ENCODE measurements at places on chromosomes 1 and 21.

- DNase-seq = no peak
Measured at GRCh38 chr1:162639718-162640117, 7.5 kb downstream of the DDR2 start.

DNA sequence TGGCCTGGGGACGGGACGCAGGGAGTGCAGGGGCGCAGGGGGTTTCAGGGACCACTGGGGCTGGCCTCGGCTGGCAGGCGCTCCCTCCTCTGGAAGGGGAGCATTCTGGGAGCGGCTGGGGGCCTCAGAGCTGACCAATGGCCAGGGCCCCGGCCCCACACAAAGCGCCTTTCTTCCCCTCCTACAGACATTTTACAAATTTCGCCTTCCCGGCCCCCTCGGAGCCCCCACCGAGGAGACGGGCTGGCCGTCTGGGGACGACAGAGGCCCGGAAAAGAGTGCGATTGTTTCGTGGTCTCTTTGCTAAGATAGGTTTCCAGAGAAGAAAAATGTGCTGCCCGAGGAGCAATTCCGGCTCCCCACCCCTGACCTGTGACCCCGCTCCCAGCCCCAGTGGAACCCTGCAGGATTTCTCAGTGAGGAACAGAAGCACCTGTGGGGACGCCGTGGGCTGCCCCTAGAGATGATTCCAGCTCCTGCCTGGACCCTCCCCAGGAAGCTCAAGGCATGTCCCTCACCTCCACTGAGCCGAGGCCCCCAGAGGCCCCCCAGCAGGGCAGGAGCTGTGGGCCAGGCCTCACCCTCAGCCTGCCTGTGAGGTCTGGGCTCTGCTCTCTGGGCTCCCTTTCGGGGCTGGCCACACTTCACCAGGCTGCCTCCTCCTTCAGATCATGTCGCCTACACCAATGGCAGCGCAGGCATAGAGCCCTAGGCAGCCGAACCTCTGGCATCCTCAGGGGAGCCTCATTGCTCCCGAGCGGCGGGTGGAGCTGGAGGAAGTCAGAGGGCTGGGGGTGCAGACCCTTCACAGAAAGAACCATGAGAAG lies 15.0 kb upstream of the PLEKHG5 start:
- no peak for DNase-seq

GRCh38 chr1:70409136-70409535 lies 1.9 kb upstream of the CTH start:
- DNase-seq = no peak

GRCh38 chr1:207017615-207018559 lies 14.7 kb downstream of the C1orf116 start:
- no peak for DNase-seq

- no peak for DNase-seq
Measured at GRCh38 chr1:91761295-91761721, 124.6 kb downstream of the TGFBR3 start.

DNA sequence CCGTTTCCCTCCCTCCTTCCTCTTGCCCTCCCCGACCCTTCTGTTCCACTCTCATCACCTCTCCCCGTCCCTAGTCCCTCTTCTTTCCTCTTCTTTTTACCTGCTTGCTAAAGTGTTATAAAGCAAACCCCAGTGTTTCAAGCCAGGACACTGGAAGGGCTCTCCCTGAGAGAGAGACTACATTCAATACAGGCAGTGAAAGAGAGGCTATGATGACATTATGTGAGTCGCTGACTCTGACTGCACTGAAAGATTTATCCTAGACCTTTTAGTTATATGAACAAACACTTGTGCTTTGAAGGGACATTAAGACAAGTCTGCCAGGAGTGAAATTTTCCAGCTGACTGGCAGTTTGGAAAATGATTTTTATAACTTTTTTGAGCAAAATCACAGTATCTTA lies 155.7 kb downstream of the S1PR1 start:
- no peak for DNase-seq

GRCh38 chr1:228664399-228664914 lies 70.8 kb upstream of the RHOU start:
- peak; percentile 74 for DNase-seq

DNA sequence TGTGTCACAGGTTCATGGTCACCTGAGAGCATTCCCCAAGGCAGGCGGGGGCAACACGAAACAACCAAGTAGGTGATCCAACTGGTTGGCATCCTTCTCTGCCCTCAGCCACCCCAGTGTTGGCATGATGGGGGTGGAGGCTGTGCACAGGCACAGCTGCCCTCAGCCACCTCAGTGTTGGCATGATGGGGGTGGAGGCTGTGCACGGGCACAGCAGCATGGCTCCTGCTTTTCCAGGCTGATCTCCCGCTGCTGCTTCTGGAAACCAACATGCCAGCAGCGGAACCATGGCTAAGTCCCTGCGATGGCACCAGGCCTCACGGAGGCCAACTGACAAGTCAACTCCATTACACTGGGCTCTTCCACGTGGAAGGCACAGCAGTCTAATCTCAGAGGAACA lies 447.8 kb downstream of the PTPRU start:
- no peak for DNase-seq
